ENCODE measurements at places on chromosomes 3 and 15.

GRCh38 chr3:66128623-66129022 lies 89.9 kb upstream of the MAGI1 start:
- DNase-seq = no peak

- no peak for DNase-seq
Observed at GRCh38 chr3:49563040-49563578, 8.8 kb downstream of the BSN start.

GRCh38 chr3:122754929-122755328 lies 38.7 kb downstream of the HSPBAP1 start:
- DNase-seq = no peak

DNA sequence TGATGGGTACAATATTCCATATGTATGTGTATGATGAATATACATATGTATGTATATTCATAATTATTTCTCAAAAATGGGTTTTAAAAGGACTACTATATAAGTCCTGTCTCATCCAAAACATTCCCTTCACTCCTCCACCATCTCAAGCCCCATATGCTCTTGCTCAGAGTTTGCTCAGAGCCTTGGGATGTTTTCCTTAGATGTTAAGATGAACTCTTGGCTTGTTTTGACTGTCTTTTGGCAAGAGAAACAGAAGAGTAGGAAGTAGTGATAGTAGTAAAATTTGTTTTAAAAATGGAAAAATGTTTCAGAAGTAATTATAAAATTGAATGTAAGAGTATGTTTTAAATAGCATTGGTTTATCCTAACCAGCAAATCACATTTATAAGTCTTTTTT lies 6.2 kb upstream of the EPHA3 start:
- no peak for DNase-seq

DNA sequence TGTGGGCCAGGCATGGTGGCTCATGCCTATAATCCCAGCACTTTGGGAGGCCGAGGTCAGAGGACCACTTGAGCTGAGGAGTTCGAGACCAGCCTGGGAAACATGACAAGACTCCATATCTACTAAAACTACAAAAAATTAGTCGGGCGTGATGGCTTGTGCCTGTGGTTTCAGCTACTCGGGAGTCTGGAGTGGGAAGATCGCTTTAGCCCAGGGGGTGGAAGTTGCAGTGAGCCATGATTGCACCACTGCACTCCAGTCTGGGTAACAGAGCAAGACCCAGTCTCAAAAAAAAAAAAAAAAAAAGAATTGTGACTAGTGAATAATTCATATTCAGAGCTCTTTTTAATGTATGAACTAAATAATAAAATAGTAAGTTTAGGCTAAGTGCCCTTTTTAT lies 87.8 kb upstream of the TSEN2 start:
- no peak for DNase-seq

DNA sequence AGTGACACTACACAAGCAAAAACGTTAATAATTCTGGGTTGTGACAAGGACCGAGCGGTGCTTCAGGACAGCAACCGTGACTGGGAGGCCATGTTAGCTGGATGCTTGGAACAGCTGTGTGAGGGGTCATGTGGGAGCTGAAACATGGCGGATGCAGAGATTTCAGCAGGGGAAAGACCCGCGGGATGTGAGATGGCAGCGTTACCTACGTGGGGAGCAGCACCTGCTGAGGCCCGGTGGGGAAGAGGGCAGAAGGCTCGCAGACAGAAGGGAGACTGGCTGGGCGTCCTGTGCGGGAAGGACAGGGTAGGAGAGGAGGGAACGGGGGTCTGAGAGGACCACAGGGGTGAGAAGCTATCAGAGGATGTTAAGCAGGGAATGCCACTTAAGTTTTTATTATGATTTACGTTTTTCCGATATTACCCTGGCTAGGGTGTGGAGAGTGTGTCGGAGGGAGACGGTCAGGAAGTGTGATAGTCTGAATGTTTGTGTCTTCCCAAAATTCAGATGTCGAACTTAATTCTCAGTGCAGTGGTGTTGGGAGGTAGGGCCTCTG lies 228.8 kb upstream of the LYSMD4 start:
- peak; percentile 48 for DNase-seq

DNA sequence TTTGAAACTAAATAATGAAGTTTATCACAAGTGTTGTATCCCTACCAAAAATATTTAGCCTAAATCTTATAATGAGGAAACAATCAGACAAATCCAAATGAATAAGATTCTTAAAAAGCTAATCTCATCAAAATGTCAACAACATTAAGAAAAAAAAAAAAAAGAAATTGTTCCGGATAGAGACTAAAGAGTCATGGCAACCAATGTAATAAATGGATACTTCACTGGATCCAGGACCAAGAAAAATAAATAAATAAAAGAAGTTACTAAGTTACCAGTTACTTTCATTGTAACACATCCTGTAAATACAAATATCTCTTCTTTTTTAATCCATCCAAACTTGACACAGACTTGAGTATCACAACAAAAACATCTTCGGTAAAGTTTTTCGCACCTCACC lies 607 bp downstream of the MRPL47 start:
- DNase-seq = no peak

- no peak for DNase-seq
Observed at GRCh38 chr3:31185062-31185357, 290.5 kb upstream of the GADL1 start.

DNA sequence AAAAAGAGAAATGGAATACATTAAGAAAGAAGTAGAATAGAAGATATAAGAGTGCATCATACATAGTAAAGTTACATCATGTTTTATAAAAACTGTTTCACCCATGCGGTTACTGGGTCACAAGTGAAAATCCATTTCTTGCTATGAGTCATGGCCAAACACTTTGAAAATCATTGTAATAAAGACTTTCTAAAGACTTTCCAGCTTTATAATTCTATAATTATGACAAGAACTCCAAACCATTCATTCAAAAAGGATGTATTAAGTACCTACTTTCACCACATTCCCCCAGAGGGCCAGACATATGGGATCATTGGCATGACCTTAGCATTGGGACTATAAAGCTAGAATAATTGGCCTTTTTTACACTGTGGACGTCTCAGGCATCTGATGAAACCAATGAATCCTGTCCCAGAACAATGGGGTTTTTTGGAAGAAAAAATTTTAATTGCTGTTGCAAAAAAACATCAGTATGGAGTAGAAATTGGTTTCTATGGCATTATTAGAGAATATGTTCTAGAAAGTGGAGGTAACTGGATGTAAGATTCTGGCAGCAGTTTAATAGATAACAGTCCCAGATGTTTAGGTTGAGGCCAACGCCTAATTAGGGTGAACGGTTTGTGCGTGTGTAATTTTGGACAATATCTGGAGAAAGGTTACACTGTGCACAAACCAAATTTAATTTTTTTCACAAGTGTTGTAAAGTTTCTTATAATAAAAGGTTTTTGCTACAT lies 3.3 kb upstream of the SKIC8 start:
- peak; percentile 54 for DNase-seq

DNA sequence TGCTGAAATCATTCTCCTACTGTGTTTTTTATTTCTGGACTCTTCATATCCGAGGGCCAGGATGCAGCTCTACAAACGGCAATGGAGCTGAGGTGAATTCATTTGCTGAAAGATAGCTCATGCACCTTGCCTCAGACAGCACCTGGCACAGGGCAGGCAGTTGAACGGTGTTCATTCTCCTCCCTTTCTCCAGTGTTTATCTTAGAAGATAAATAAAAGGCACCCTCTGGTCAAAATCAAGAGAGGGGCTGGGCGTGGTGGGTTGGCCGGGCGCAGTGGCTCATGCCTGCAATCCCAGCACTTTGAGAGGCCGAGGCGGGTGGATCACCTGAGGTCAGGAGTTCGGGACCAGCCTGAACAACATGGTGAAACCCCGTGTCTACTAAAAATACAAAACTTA lies 79.3 kb upstream of the LMOD3 start:
- no peak for DNase-seq

DNA sequence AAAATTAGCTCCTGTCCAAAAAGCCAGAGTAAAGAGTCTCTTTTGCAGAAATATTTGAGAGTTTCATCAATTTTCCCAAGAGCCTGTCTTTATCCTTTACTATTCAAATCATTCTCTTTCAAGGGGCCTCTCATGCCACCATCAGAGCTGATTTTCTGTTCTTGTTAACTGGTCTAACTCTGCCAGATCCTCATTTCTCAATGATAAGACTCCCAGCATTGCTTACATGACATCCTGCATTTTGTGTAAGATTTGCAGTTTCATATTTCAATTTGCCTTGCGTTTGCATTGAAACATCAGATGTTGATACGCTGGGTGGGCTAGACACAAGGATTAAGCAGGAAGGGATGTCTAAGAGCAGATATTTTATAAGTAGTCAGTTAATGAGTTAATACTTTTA lies 228.7 kb downstream of the TBL1XR1 start:
- DNase-seq = no peak

DNA sequence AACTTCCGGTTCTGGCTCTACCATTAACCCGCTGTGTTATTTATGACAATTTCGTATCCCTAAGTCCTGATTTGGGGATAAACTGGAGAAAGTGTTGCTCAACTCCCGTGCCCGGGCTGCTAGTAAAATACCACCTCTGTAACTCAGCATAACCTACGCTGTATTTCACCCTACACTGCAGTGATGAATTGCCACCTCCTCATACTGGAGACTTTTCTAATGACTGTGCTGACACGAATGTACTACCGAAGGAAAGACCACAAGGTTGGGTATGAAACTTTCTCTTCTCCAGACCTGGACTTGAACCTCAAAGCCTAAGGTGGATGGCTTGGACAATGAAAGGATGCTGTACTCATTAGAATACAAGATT lies 16.5 kb downstream of the SLC51A start:
- DNase-seq = no peak

- no peak for DNase-seq
Observed at GRCh38 chr3:144760831-144761230, 789.2 kb downstream of the DIPK2A start.

DNA sequence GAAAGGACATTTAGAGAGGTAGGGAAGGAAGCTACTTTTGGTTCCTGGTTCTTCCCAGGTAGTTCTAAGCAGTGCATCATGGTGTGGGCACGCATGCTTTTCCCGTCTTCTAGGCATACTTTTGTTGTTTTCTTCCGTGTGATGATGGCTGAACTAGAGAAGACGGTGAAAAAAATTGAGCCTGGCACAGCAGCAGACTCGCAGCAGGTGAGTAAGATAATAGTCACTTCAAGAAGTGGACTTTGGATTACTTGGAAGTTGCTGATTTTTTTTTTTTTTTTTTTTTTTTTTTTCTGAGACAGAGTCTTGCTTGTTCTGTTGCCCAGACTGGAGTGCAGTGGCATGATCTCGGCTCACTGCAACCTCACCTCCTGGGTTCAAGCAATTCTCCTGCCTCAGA lies 17.9 kb downstream of the FANCD2OS start:
- no peak for DNase-seq

DNA sequence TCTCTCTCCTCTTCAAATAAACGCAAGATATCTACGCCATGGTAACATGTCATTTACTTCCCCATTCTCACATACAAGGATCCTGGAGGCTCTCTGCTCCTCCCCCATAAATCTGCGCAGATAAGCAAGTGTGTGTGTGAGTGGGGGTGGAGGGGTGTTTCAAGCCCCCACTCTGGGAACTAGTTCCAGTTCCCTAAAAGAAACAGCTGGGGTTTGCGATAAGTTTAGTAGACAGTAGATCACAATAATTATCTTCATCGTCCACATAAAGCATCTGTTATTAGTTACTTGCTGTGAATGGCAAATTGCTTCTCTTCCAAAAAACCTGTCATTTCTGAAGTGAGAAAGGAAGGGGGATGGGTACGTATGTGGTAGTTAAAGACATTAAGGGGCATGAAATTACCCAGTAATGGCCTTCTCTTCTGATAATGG lies 79.8 kb downstream of the RBPMS2 start:
- DNase-seq = no peak

GRCh38 chr15:36748366-36749115 lies 169.1 kb downstream of the CDIN1 start:
- no peak for DNase-seq

GRCh38 chr3:1269808-1270207 lies 177.0 kb downstream of the CNTN6 start:
- no peak for DNase-seq

- DNase-seq = no peak
Observed at GRCh38 chr15:59541750-59542149, 69.8 kb upstream of the GCNT3 start.

- no peak for DNase-seq
Observed at GRCh38 chr3:17833786-17834559, 91.5 kb upstream of the TBC1D5 start.

GRCh38 chr3:20490996-20491395 lies 305.0 kb upstream of the SGO1 start:
- no peak for DNase-seq

DNA sequence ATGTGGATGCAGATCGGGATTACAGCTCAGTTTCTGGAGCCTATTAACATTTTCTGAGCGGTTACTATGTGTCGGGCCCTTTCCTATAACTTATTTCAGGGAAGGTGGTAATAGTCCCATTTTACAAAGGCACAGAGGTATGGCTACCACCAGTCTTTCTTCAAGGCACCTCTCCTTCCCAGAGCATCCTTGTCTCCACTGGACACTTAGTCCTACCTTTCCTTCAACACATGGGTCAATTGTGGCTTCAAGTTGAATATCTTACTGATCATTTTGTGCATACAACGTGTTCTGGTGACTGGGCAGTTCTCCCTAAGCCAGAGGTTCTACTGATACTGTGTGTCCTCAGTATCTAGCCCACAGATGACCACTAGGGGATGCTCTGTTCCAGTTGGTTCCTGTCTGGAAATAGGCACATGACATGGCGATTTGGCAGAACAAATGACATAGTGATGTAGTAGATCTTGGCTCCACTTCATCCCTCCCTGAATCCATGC lies 60.7 kb upstream of the CMTM8 start:
- DNase-seq = no peak

GRCh38 chr15:91100814-91101607 lies 954 bp downstream of the SV2B start:
- no peak for DNase-seq

DNA sequence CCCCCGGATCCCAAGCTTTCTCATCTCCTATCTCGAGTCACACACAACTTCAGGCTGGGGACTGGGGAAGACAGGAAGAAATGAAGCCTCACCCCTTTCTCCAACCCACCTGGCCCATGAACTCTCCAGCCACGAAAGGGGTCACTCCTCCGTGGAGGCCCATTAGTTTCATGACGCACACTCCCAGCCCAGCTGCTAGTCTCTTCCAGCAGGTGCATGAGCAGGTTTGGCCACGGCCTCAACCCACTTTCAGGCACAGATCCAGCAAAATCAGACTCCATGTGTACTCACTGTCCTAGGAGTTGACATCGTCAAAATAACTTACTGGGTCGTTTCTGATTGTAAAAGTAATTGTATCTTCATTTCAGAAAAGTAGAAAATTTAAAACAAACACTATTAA lies 76.6 kb downstream of the C3orf70 start:
- no peak for DNase-seq

- peak; percentile 6 for DNase-seq
Observed at GRCh38 chr3:51378726-51379125, 6.4 kb upstream of the MANF start.
